Right hindlimb (tissue), 1 donor: ENCODE measurements at places on chromosomes 4 and X.

GRCh38 chrX:19887911-19888879, 795 bp upstream of the SH3KBP1 start:
- peak; percentile 61 for DNase-seq

- no peak for DNase-seq
Measured at GRCh38 chrX:119696251-119696890, 3.4 kb upstream of the SEPTIN6 start.

DNA sequence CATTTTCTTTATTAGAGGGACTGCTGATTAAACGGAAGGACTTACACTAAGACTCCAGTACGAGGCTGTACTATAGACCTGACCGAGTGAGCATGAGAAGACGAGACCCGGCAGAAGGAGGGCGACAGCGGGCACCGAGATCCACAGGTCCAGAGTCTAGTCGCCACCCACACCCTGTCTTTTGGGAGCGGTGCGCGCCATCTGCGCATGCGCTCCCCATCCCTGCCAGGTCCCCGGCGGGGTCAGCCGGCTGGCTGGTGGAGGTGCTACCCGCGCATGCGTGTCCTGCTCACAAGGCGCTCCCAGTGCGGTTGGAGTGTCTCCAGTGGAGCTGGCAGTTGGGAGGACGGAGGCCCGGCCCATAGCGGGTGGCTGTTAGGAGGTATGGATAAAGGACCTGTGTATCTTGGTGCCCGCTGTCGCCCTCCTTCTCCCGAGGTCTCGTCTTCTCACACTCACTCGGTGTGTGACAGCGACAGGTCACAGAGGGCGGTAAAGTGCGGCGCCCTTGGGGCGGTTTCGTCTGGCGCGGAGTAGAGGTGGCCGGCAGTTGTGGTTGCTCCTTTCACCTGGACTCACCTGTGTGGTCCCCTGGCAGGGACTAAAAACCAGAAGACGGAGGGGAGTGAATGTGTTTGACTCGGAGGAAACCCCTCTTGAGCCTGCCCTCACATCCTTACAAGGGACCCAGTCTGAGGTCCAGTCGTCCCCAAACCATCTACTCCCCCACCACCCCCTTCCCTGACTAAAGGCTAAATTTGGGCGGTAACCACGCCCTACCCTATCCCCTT, 7.6 kb upstream of the HSD17B10 start:
- peak; percentile 63 for DNase-seq

GRCh38 chrX:15976396-15976795, 121.8 kb upstream of the AP1S2 start:
- no peak for DNase-seq

DNA sequence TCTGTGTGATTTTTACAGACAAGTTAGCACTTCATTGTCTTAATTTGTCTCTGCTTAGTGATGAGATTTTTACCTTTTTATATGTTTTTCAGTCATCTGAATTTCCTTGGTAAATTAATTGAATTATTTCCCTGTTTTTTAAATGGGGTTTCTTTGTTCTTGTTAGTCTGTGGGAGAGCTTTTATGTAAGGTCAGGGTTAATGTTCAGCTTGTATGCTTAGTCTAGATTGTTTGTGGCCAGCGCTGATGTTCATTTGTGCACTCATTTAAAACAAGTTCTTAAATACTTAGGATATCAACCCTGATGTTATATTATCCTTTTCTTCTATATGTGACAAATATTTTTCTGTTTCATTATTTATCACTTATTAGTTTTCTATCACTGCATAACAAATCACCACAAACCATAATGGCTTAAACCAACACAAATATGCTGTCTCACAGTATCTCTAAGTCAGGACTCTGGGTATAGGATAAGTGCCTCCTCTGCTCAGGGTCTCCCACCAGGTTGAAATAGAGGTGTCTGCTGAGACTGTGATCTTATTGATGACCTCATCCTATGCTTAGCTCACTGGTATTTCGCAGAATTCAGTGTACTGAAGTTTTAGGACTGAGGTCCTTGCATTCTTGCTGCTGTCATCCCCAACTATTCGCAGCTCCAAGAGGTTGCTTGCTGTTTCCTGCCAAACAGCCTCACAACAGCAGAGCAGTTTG, 53.2 kb downstream of the ATP10D start:
- no peak for DNase-seq

- DNase-seq: peak; percentile 100
Measured at GRCh38 chr4:88284439-88285234, at the start of gene PPM1K. Gene PPM1K (minus strand): TSS chr4:88284561. CDS start chr4:88278583, 5,978 bp downstream.

DNA sequence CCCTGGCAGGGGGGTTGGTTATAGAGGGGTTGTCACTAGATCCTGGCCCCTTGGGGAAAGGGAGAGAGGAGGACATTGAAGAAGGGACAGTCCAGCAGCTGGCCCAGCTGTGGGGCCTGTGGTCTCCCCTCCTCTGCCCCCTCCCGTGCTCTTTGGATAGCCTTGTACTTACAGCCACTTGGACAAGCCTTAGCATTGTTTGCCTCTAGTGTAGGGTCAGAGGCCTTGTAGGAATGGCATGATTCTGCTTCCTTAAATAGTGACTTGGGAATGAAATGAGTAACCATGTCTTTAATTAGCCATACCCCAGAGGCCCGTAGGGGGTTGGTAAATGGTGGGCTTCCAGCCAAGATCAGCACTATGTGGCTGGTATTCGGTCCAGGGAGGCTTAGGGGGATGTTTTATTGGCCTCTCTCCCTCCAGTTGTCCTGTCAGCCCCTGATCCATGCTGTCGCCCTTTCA, 230.6 kb downstream of the PTTG2 start:
- DNase-seq: peak; percentile 83

GRCh38 chr4:8372506-8372905, 68.0 kb downstream of the ACOX3 start:
- DNase-seq: no peak

DNA sequence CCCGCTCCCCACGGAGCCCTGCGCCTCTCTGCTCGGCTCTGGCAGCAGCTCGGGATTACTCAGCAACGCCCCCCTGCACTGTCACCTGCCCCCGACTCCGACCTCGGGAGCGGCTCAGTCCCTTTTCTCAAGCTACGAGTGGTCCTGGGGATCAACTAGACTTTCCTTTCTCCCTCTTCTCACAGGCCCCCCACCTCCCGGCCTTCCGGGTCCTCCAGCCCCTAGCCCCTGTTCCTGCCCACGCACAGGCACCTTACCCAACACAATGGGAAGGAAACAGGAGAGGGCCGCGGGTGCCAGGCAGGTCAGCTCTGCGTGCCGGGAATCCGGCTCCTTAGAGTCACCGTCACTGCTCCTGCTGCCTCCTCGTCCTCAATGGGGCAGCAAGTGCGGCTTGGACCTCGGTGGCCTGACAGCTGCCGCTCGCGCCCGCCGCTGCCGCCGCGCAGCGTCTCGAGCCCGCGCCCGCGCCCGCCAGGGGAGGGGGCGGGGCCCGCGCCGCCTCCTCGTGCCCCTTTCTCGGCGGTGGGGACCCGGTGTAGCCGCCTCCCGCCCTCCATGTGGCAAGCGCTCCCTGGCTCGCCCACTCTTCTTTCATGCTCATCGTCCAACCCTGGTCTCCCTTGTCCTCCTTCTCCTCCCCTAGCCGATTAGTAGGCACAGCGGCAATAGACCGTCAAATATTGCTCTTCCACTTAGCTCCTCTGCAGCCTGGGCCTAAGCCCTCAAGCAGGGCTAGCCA, at the start of gene RAB9B:
TSS of gene RAB9B (minus strand) at position 455 of the 742 bp plus-strand sequence. CDS start 6,473 bp downstream, outside the sequence.
- peak; percentile 61 for DNase-seq

- peak; percentile 55 for DNase-seq
Measured at GRCh38 chrX:53089224-53089842, 4.6 kb upstream of the KANTR start.

DNA sequence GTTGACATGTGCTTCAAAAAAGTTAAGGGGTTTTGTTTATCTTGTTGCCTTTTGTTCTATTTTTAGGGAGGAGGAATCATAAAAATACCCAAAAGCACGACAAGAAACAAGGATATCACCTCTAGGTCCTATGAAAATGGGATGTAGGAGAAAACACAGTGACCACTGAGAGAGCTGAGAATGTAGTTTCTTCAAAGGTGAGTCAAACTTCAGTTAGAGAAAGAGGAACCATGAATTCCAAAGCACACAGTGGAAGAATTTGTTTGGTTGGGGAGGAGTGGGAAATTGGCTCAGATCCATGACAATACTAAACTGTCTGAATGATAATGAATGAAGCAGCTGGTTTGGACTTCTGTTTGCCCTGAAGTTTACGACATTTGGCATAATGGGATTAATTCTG, 19.1 kb upstream of the FRYL start:
- DNase-seq: no peak

- DNase-seq: no peak
Measured at GRCh38 chr4:183396227-183396637, 48.2 kb upstream of the CDKN2AIP start.

DNA sequence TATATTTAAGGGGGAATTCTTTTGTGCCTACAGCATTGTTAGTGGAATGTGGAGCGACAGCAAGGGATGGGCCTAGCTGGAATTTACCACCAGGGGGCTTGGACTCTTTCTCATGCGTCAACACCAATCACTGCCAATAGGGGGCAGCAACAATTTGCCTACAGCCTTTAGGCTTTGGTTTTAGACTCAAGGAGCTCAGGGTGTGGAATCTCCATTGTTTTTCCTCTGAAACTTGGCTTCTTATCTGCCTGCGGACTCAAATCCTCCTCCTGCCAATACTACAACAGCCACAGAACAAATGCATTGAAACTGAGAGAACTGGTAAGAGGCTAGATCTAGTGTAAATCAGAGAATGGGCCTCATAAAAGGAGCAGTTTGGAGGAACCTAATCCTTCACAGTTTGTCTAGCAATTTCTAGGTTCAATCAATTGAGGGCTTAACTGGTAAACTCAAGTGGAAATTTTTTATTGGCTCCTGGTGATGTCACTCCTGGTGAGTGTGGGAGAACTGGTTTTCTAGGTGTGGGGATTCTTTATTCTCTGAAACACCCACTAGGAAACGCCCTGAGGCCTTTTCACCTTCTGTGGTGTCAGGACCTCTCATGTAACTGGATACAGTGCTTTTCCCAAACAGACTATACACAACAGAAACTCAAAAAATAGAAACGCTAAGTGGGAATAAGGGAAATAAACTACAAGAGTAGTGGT, 27.9 kb upstream of the TMSB4X start:
- peak; percentile 69 for DNase-seq

- DNase-seq: no peak
Measured at GRCh38 chrX:109373468-109373867, 108.4 kb downstream of the GUCY2F start.

- DNase-seq: no peak
Measured at GRCh38 chr4:76326515-76326914, 20.0 kb downstream of the STBD1 start.

DNA sequence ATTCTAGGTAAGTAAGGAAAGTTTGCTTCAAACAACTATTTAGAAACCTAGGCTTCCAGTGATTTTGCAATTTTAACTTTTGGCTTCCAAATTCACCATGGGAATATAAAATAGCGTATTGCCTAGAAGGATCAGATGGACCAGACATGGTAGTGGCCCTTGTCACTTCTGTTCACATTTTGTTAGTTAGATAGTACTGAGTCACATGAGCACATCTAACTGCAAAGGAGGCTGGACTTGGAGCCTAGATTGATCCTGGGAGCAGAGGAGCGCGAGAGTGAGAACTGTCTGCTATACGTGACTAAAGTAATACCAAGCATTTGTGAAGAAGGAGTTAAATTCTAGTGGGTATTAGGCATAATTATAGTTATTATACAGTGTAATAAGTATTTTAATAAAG, 102.4 kb downstream of the ARHGAP24 start:
- DNase-seq: no peak

GRCh38 chr4:16294455-16294854, 68.2 kb upstream of the TAPT1 start:
- DNase-seq: no peak

DNA sequence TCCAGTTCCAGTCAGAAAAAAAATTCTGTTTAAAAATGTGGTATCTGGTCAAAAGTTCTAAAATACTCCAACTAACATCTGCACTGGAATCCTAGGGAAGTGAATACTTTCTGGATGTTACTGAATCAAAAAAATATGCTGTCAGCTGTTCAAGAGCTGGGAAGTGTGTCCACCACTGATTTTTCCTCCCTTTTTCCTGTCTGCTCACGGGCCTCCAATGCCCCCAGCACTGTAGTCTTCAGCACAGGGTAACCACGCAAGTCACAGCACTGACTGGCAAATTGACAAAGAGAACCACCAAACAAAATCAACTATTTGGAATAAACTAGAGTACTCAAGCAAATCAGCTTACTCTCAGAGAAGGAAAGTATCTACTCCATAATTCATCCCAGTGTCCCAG, 9.9 kb downstream of the VEGFC start:
- no peak for DNase-seq

GRCh38 chr4:26432419-26432818, 57.9 kb downstream of the CCKAR start:
- no peak for DNase-seq

- DNase-seq: no peak
Measured at GRCh38 chr4:188016754-188017153, 21.2 kb downstream of the ZFP42 start.

- DNase-seq: no peak
Measured at GRCh38 chr4:139808808-139809756, 143.5 kb downstream of the MGST2 start.

DNA sequence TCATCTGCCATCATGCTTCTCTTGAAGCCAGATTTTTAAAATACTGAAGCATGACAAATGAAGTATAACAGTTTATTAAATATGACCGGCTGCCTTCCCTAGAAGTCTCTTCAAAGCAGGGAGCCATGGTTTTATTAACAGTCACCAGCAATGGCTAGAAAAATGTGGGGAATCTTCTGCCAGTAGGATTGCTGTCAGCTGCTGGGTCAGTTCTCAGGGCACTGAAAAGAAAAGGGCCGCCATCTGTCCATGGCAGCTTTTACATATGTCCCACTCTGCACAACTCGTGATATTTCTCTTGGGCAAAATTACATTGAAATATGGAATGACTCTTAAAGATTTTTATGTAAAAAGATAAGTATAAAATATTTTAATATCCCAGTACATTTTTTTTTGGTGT, 2.8 kb downstream of the CCNG2 start:
- DNase-seq: no peak

- no peak for DNase-seq
Measured at GRCh38 chr4:38230121-38230801, 270.1 kb downstream of the PTTG2 start.

DNA sequence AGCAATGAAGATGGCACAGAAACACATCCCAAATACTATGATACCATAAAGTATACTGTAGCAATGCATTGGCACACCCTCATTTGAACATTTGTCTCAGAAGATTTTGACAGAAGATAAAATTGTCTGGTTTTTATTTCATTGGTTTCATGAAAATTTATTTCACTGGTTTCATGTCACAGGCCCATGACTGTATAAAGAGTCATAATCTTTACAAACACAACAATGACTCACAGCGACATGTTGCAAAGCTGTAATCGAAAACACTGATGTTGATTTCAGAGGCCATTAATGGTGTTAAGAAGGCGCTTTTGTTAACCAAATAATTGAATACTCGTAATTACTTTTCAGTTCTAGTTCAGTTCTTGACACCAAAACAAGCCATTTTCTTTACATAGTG, 8.1 kb upstream of the DTHD1 start:
- no peak for DNase-seq

DNA sequence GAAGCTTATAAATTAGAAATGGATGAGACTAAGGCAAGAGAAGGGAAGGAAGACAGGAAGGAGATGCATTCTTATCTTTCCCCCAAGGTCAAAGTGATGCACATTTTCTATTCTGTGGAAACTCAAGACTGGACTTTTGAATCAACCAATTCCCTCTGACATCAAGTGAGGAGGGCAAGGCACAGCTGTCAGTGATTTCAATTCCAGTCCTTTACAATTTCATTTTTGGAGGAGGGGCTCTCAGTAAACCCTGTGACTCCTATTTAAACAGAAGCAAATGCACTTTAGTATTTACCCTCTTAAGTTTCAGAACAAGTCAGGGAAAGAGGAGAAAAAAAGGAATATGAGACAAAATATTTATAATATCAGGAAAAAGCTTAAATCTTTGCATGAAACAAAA, 134.0 kb downstream of the MGST2 start:
- DNase-seq: no peak
